Heart right ventricle (tissue), 16 donors: ENCODE measurements at places on chromosomes 4 and X. TPM values are rescaled to one million over a fixed set of nuclear protein-coding genes. Genes with fewer than 3 reads are reported as not detected.
A peak's percentile ranks its signal among the peaks of the same experiment; 100 is the strongest.

Gene APELA
- not detected for total RNA-seq

GRCh38 chr4:3346146-3346545, 53.3 kb downstream of the RGS12 start:
- H3K27me3 ChIP-seq: no peaks in the 10 kb centered on the region
- H3K4me1 ChIP-seq: peaks cover 3% of the 10 kb centered on the region
- no peak overlapping the region for H3K27ac ChIP-seq
- peak; percentile 74 for DNase-seq
- H3K36me3 ChIP-seq: peaks cover 9% of the 10 kb centered on the region

GRCh38 chr4:187576751-187577150, 418.8 kb upstream of the ZFP42 start:
- H3K36me3 ChIP-seq: no peaks in the 10 kb centered on the region
- DNase-seq: no peak
- H3K4me1 ChIP-seq: no peaks in the 10 kb centered on the region
- H3K27ac ChIP-seq: no peak overlapping the region
- H3K27me3 ChIP-seq: no peaks in the 10 kb centered on the region

GRCh38 chr4:116180157-116180601, 905.2 kb downstream of the TRAM1L1 start:
- no peaks in the 10 kb centered on the region for H3K36me3 ChIP-seq
- H3K27ac ChIP-seq: no peak overlapping the region
- DNase-seq: no peak
- no peak overlapping the region for H3K4me3 ChIP-seq

Gene SLC26A1
- not detected for total RNA-seq

Gene MAGEB1
- total RNA-seq: not detected

- no peak overlapping the region for H3K27ac ChIP-seq
- H3K27me3 ChIP-seq: no peaks in the 10 kb centered on the region
- no peak overlapping the region for H3K4me3 ChIP-seq
- no peaks in the 10 kb centered on the region for H3K36me3 ChIP-seq
These were observed 291.0 kb upstream of the STS start for GRCh38 chrX:6856471-6856870.

- H3K27ac ChIP-seq: no peak overlapping the region
- H3K4me3 ChIP-seq: no peak overlapping the region
- no peaks in the 10 kb centered on the region for H3K36me3 ChIP-seq
- no peaks in the 10 kb centered on the region for H3K4me1 ChIP-seq
- no peaks in the 10 kb centered on the region for H3K27me3 ChIP-seq
- no peak for DNase-seq
These were observed 10.3 kb downstream of the MRPL1 start for GRCh38 chr4:77872723-77873445.

Gene HS3ST1
- total RNA-seq: 1.3 TPM

GRCh38 chrX:9897761-9898161, 69.4 kb upstream of the CLDN34 start:
- H3K4me1 ChIP-seq: no peaks in the 10 kb centered on the region
- H3K27ac ChIP-seq: no peak overlapping the region
- H3K36me3 ChIP-seq: no peaks in the 10 kb centered on the region
- no peak overlapping the region for H3K4me3 ChIP-seq

- H3K36me3 ChIP-seq: no peaks in the 10 kb centered on the region
- no peaks in the 10 kb centered on the region for H3K4me1 ChIP-seq
- no peak overlapping the region for H3K4me3 ChIP-seq
- no peaks in the 10 kb centered on the region for H3K27me3 ChIP-seq
- no peak for DNase-seq
- H3K27ac ChIP-seq: no peak overlapping the region
These were observed 383.4 kb downstream of the FAM133A start for GRCh38 chrX:94057385-94057784.

DNA sequence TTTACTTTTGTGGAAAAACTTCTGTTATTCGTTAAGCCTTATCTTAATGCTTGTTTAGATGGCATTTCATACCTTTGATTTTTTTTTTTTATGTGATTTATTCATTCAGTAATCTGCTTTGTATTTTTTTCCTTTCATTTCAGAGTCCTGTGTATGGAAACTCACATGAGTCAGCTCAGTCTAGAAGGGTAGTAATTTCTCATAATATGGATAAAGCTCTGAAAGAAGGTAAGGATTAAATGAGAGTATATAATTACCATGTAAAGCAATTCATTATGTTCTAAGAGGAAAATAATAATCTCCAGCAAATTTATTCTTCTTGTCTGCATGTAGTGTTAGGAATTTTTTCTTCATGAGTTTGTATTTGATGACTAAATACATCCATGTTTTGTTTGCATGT, 37.8 kb downstream of the SNX25 start:
- no peak overlapping the region for H3K27ac ChIP-seq
- H3K27me3 ChIP-seq: no peaks in the 10 kb centered on the region
- H3K4me3 ChIP-seq: no peak overlapping the region
- H3K4me1 ChIP-seq: peaks cover 12% of the 10 kb centered on the region
- DNase-seq: no peak

- no peaks in the 10 kb centered on the region for H3K36me3 ChIP-seq
- no peak overlapping the region for H3K27ac ChIP-seq
- DNase-seq: no peak
- no peak overlapping the region for H3K4me3 ChIP-seq
- no peaks in the 10 kb centered on the region for H3K27me3 ChIP-seq
- peaks cover 11% of the 10 kb centered on the region for H3K4me1 ChIP-seq
These were observed 192.0 kb downstream of the SMIM20 start for GRCh38 chr4:26105815-26106699.

GRCh38 chr4:125975861-125976397, 661.2 kb downstream of the FAT4 start:
- no peaks in the 10 kb centered on the region for H3K4me1 ChIP-seq
- H3K36me3 ChIP-seq: no peaks in the 10 kb centered on the region
- H3K27me3 ChIP-seq: no peaks in the 10 kb centered on the region
- no peak for DNase-seq
- no peak overlapping the region for H3K4me3 ChIP-seq

Gene MID2
- total RNA-seq: 3.7 TPM

GRCh38 chr4:5887361-5888221, 5.3 kb downstream of the CRMP1 start:
- H3K4me1 ChIP-seq: peaks cover 35% of the 10 kb centered on the region
- DNase-seq: no peak
- no peaks in the 10 kb centered on the region for H3K36me3 ChIP-seq
- peaks cover 79% of the 10 kb centered on the region for H3K27me3 ChIP-seq
